ENCODE measurements at places on chromosomes 11 and 22.

- DNase-seq = no peak
These were observed 20.0 kb downstream of the FAM83F start for GRCh38 chr22:40014667-40015248.

GRCh38 chr11:70502677-70503467 is 104.5 kb downstream of the CTTN start:
- no peak for DNase-seq

- no peak for DNase-seq
These were observed 47.0 kb upstream of the ADORA2A start for GRCh38 chr22:24380220-24380904.

DNA sequence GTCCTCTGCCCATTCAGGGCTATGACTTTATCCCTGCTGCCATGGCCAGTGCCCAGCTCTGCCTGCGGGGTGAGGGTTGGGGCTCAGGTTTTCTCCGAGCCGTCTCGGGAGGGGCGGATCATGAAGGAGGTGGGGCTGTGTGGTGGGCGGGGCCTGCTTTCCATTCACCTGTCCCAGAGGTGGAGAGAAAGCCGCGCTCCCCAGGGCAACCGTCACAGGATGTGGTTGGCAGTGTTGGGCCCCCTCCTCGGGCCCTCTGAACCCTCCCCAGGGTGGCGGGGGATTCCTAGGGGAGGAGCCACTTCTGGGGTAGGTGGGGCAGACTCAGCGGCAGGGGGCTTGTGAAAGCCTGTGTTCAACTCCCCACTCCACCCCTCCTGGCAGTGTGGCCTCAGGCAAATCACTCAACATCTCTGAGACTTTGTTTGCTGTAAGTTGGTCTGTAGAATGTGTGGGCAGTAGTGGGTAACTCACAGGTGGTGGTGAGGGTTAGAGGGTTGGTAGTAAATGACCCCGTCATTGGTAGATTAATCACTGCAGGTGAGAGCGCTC is 50.3 kb downstream of the CD6 start:
- DNase-seq = no peak

DNA sequence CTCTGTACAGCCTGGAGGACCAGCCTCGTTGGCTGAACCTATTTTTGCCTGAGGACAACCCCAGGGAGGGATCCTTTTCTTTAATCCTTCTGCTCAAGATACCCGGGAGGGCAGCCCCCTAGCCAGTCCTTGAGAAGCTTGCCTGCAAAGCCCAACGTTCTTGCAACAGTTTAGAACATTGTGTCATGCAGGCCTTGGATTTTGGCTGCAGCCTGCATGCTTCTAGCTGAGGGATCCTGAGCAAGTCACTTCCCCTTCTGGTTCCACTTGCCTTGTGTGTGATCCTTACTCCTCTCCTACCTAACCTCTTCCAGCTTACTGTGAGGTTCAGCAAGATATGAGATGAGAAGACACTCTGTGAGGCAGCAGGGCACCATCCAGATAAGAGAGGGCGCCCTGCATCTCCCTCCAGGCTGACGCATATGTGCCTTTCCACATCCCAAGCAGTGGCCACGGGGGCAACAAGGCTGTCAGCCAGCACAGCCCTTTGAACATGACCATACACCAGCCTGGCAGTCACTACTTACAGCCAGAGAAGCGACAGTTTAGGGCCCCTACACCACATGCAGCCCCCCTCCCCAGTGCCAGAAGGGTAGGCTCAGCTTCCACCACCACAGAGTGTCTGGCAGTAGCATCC is 76.1 kb downstream of the C11orf58 start:
- no peak for DNase-seq

DNA sequence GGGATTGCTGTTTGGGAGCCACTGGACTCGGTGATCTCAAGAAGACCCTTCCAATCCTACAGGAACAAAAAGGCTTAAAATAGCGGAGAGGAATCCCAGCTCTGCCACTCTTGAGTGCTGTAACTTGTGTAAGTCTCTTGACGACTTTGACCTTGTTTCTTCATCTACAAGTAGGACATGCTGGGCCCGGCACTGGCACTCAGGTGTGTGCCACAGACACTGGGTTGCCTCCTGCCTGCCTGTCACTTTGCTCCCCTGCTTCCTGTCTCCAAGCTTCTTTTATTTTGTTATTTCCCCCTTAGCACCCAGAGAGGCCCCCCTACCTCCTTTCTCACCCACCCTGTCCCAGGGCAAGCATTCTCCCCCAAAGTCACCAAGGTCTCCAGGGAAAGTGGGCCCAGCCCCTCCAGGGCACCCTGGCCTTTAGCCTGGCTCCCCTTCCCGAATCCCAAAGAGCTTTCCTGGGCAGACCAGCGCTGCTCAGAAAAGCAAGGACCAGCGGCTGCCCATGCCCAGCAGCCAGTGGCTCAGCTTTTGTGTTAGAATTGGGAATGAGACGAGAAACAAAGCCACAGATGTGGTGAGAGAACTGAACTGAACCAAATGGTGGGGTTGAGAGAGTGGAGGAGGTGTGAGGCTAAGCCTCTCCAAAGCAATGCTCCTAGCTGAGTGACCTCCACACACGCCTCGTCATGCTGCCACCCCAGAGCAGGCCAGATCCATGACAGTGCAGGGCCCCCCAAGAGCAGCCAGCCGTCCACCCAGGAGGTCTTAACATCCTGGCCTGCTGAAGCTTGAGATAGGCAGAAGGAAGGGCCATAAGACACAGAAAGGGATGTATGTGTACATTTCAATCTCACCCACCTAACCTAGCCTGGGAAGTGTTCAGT is 4.5 kb downstream of the TRIM29 start:
- no peak for DNase-seq

GRCh38 chr11:14519597-14519916 is 629 bp downstream of the PSMA1 start:
- DNase-seq = no peak

DNA sequence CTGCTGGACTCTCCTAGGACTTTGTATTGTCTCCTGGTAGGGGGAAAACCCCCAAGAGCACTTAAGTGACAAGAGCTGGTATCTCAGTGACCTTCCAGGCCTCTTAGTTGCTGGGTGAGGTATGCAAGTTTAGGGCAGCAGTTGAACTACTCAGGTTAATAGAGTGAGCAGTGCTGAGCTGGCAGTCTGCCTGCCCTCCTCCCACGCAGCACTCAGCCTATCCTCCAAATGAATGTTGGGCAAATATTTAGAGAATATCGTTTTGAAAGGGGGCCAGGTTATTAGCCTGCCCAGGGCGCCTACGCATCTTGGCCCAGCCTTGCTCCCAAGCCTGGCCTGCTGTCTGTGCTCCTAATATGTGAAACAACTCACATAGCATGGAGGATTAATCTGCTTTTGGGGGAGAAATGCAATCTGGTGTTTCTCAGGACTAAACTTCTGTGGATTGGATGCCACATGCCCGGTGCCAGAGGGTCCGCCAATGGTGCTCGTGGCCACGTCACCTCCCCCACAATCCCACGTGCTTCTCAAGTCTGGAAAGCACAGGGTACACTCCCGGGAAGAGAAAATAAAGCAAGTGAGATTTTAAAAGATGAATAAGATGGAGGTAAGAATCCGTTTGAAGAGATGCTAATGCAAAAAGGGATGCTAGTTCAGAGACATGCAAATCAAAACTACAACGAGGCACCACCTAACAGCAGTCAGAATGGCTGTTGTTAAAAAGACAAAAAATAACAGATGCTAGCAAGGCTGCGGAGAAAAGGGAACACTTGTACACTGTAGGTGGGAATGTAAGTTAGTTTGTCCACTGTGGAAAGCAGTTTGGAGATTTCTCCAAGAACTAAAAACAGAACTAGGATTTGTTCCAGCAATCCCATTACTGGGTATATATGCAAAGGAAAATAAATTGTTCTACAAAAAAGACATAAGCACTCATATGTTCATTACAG is 67.7 kb downstream of the SPON1 start:
- no peak for DNase-seq

GRCh38 chr11:87851827-87852226 is 323.4 kb downstream of the RAB38 start:
- DNase-seq = no peak

DNA sequence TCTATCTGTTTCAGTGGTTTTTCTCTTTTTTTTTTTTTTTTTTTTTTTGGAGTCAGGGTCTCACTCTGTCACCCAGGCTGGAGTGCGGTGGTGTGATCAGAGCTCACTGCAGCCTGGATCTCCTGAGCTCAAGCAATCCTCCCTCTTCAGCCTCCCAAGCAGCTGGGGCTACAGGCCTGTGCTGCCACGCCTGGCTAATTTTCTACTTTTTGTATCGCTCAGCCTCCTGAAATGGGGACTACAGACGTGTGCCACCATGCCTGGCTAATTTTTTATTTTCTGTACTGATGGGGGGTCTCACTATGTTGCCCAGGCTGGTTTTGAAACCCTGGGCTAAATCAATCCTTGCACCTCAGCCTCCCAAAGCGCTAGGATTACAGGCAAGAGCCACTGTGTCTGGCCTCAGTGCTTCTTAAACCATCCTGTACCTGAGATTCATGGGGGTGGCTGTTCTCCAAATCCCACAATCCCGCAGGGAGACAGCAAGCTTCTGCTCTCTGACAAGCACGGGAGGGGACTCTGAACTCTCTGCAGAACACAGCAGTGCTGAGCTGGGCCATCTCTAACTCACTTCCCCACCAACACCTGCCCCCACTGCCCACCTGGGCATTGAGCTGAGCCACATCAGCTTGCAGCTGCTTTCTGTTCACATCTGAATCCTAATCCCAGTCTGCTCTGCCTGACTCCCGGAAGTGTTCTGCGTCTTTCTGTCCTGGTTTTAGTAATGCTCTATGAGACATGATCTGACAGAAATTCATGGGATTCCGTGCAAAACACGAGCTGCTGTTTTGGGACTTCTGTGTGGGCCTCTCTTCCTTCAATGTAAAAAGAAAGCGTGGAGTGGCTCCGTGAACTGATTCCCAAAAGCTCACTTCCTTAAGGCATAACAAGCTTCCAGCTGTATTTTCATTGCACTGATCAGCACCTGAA is 400.0 kb downstream of the LARGE1 start:
- DNase-seq = peak; percentile 40

- no peak for DNase-seq
These were observed 5.4 kb downstream of the MTFP1 start for GRCh38 chr22:30430933-30431332.

GRCh38 chr11:102603576-102603975 is 21.6 kb downstream of the MMP20 start:
- no peak for DNase-seq

DNA sequence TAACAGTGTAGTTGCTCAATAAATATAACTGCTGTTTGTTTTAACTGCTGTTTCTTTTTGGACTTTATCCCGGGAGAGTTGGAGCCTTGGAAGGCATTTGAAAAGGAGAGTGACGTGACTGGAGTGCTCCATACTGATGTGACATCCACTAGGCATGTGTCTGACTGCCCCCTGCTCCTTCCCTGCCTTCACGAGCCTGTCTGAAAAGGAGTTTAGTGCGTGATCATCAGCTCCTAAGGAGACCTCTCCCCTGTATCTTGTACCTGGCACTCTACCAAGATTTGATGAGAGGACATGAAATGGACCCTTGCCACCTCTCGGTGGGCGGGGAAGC is 22.9 kb downstream of the ZBTB16 start:
- DNase-seq = no peak

GRCh38 chr22:27111796-27112672 is 454.6 kb downstream of the MIAT start:
- DNase-seq = no peak

- peak; percentile 16 for DNase-seq
These were observed 10.4 kb upstream of the CELSR1 start for GRCh38 chr22:46547883-46548244.

DNA sequence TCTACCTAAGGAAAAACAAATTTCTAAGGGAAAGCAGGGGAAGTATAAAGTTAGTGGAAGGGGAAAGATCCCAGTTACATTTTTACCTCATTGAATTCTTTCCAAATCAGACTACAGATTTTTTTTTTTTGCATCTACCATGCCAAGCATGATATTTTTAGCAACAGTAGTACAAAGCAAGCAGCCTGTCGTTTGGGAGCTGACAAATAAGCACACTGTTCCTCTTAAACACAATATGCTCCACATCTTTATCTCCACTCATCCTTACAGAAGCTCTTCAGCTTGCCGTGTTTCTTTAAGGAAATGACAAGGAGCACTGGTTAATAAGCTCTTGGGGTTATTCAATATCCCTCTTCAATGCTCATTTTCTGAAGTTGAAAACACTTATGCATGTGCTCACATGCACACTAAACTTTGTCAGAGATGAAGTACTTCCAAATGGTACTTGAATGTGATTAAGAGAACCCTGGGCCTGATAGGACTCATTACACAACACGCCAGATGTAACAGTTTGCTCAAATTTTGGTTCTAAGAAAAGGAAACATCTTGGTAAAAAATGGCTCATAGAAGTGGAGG is 53.8 kb downstream of the PAX6 start:
- DNase-seq = no peak

GRCh38 chr11:122642971-122643370 is 12.6 kb upstream of the UBASH3B start:
- no peak for DNase-seq

DNA sequence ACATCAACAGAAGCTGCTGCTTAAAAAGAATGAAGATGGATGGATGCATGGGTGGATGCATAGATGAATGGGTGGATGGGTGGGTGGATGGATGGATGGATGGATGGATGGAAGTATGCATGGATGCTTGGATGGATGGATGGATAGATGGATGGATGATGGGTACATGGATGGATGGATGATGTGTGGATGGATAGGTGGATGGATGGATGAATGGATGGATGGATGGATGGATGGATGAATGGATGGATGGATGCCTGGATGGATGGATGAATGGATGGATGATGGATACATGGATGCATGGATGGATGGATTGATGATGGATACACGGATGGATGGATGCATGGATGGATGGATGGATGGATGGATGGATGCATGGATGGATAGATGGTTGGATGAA is 110.8 kb downstream of the LDLRAD3 start:
- no peak for DNase-seq

GRCh38 chr11:2928605-2929530 is at the start of gene PHLDA2:
Gene PHLDA2 (minus strand): TSS chr11:2929420. CDS start chr11:2929364, 56 bp downstream.
- DNase-seq = no peak

DNA sequence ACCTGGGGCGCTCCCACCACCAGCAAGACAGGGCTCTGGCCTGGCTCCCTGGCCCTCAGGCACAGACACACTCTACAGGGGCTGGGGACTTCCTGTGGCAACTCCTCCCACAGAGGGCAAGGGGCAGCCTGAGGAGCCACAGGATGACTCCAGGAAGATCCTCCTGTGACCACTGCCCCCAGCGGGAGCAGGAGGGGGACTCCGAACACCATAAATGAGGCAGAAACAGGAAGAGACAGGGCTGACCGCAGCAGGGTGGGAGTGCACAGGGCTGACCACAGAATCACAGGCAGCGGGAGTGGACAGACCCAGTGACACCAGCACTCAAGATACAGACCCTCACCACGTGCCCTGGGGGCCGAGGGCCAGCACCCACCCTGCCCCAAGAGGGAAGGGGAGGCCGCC is 10.8 kb downstream of the ARAP1 start:
- peak; percentile 44 for DNase-seq

DNA sequence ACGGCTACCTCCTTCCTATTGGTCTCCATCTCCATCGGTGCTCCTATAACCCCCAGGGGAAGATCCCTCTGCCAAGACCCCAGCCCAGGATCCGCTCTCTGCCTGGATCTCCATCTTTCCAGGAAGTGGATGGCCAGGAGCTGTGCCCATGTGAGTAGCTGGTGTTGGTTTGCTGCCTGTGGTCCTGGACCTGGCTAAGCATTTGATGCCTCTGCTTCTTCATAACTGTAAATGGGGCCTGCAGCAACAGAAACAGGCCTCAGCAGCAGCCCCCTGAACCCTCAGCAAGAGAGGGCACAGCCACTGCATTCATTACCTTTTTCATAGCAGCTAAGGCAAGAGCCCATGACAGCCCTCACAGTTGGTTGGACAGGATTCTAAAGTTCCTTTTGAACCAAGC is 26.6 kb upstream of the CSNK2A3 start:
- DNase-seq = no peak

All from head of caudate nucleus (tissue), 42 donors.